C1 segment of cervical spinal cord (tissue), 14 donors: ENCODE measurements at places on chromosomes 2 and 18.

GRCh38 chr2:25972049-25972823, 10.1 kb downstream of the KIF3C start:
- no peak for DNase-seq

GRCh38 chr2:121197369-121198091, 87.5 kb downstream of the TFCP2L1 start:
- DNase-seq = peak; percentile 72

- no peak for DNase-seq
Measured at GRCh38 chr2:181680055-181680936, at the start of gene NEUROD1. Gene NEUROD1 (minus strand): TSS chr2:181680517. CDS start chr2:181678860, 1,657 bp downstream.

DNA sequence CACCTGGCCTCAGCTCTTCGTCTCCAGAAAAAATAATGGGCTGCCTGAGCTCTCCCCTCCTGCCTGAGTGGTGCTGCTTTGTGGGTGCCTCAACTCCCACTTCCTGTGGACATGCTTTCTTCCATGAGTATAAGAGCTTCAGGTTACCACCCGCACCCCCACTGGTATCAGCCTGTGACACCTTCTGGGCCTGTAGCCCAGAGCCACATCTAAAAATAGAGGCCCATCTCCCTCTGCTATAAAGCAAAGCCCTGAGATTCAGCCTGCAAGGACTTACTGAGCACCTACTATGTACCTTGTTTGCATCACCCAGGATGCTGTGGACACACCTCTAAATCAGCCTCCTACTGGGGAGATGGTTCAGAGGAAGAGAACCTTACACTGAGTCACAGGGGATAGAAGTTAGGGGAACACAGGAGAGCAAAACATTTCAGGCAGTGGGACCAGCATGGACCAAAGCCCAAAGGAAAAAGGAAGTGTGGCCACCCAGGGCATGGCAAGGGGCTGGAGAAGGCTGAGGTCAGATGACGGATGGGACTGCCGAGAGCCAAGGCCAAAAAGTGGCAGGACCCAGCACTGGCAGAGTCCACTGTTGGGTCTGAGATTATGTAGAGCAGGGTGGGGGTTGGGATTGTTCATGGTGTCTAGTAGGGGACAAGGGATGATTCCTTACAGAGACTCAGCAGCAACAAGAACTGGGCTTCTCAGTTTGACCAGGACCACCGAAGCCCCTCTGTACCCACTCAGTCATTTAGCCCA, 123.7 kb upstream of the PPP1CB start:
- DNase-seq = no peak

GRCh38 chr2:222271854-222272253, 26.9 kb downstream of the PAX3 start:
- no peak for DNase-seq

- no peak for DNase-seq
Measured at GRCh38 chr2:208807756-208808155, 401.2 kb downstream of the PTH2R start.

GRCh38 chr2:224883172-224883516, 159.1 kb downstream of the DOCK10 start:
- DNase-seq = no peak

DNA sequence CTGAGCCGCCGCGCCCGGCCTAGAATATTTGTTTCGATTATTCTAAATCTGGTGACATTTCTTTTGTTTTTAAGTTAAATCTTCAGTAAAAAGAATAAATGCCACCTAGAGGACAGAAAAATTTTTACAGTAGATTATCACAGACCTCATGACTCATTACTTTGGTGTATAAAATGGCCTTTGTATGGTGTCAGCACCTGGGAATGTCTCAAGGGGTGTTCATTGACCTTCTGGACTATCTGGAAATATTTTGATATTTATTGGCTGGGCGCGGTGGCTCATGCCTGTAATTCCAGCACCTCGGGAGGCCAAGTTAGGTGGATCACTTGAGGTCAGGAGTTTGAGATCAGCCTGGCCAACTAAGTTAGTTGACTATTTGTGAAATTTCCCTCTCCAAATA, 30.3 kb upstream of the SLC30A6 start:
- DNase-seq = no peak

- DNase-seq = no peak
Measured at GRCh38 chr2:75428646-75429443, 131.9 kb downstream of the EVA1A start.

DNA sequence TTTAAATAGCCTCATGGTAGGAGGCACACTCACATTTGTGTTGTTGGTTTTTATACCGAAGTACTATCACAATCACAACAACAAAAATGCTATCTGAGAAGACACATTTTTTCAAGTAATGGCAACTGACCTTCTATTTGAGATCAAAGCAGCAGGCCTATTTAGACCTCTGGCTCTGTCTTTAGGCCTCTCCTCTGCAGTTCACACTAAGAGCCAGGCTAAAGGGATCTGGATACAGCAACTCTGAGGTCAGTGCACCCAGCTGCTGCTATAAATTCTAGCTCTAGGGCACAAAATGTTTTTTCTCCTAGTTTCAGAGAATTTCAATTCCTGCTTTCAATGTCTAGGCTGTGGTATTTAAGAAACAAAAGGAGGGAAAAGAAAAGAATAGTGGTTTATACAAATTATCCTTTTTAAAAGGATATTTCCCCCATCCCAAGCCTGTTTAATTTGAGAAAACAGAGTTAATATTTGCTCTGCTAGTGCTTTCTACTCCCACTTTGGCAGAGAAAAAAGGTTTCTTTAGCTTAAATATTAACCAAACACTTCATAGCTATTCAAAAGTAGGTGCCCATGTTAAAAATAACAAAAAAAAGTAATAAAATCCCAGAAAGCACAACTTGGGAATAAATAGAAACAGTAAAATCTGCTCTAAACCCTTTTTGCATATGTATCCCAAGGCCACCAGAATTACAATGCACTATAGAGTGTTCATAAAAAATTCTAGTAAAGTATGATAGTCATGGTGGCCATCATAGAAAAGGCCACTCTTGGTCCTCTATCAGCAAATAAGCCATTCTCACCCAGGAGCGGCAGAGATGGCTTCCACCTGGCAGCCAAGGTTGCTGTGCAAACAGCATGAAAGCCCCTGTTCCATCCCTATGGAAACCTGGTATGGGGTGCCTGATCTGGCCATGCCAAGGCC, 293.6 kb upstream of the SESTD1 start:
- no peak for DNase-seq

GRCh38 chr2:64987956-64988419, 1.2 kb upstream of the SLC1A4 start:
- DNase-seq = no peak
